ENCODE measurements at places on chromosomes 2 and 18. TPM values are rescaled to one million over a fixed set of nuclear protein-coding genes. Genes with fewer than 3 reads are reported as not detected.

MARS2 gene
- total RNA-seq = 6.5 TPM

FBXO36 gene
- total RNA-seq = 1.8 TPM

KRTCAP3 gene
- total RNA-seq = 22.5 TPM

ACMSD gene
- total RNA-seq = not detected

CYP1B1 gene
- total RNA-seq = 69.4 TPM

INHA gene
- total RNA-seq = 0.43 TPM

SLC4A3 gene
- 2.9 TPM for total RNA-seq

DPP4 gene
- total RNA-seq = 30.7 TPM

GAL3ST2 gene
- total RNA-seq = not detected

SFXN5 gene
- 13.1 TPM for total RNA-seq

LYG2 gene
- not detected for total RNA-seq

COLEC11 gene
- total RNA-seq = 1.5 TPM

DAW1 gene
- total RNA-seq = not detected

DBI gene
- total RNA-seq = 176 TPM

CD226 gene
- total RNA-seq = 5.8 TPM

GPR35 gene
- total RNA-seq = 3.4 TPM

IL1F10 gene
- total RNA-seq = not detected

DNA sequence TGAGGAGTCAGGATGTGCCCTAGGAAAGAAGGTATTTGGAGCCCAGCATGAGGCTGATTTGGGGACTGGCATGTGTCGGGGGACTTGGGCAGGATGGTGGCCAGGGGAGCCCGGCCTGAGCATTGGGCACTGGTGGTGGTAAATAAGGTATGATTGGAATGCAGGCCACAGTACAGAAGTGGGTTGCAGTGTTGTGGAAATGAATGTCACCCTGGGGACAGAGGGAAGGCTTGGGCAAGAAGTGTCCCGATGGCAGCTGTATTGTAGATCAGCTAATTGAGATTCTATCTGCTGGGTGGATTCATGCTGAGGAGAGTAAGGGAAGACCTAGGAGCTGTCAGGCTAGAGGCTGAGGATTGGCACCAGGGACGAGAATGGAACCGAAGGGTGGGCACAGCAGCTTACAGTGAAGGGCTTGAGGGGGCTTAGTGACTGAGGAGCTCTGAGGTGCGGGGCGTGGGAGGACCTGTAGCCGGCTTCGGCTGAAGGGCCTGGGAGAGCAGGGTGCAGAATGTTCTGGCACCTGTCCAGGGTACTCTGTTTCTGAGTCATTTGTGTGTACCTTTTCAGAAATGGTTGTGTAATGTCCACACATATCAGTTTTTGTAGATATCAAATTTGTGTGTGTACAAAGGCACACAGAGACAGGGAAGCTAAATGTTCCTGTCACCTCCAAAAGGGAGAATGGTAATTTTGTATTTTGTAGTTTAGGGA, 170.2 kb downstream of the PRKCE start:
- H3K27me3 ChIP-seq = no peaks in the 10 kb centered on the region
- no peak overlapping the region for H3K4me3 ChIP-seq
- H3K36me3 ChIP-seq = no peaks in the 10 kb centered on the region
- DNase-seq = peak; percentile 87
- H3K4me1 ChIP-seq = peaks cover 52% of the 10 kb centered on the region

- no peak overlapping the region for H3K27ac ChIP-seq
- no peak for DNase-seq
- no peaks in the 10 kb centered on the region for H3K27me3 ChIP-seq
These were observed 126.0 kb downstream of the SP100 start for GRCh38 chr2:230541934-230542380.

DNA sequence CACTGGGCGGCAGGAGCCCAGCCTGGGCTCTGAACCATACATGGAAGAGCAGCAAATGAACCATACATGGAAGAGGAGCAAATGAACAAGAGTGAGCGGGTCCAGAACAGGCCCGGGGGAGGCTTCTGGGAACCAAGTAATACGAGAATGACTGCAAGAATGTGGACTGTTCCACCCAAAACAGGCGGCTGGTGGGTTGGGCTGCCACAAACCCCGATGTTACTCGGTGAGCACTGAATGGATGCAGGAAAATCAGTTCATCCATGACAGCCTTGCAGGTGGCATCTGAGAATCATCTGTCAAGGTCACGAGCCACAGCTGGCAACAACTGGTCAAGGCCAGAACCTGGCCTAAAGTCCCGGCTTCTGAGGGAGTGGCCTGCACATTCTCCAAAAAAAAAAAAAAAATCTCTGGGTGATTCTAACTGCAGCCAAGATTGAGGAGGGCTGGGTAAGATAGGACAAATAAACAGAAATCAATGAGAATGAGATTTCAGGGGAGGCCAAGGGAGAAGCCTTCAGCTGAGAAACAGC, 106.1 kb downstream of the ZNF516 start:
- no peak overlapping the region for H3K27ac ChIP-seq
- H3K4me1 ChIP-seq = no peaks in the 10 kb centered on the region
- DNase-seq = no peak
- H3K27me3 ChIP-seq = no peaks in the 10 kb centered on the region

DNA sequence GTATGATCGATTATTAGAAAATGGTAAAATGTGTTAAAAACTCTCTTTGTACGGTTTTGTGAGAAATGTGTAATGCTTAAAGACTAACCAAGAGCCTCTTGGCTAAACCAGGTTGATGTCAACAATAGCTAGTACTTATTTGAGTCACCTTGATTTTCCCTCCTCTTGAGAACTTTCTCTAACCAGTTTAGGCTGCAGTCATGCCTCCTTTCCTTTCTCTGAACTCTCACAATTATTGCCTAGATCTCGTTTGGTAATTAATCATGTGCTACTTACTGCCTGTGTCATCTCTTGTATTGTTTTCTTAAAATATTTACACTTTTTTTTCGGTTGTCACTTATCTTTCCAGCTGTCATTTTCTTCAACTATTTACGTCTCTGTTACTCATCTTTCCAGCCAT, 1.1 kb upstream of the EPC2 start:
- peak overlapping the region; percentile 95 for H3K4me3 ChIP-seq
- H3K36me3 ChIP-seq = no peaks in the 10 kb centered on the region
- peaks cover 18% of the 10 kb centered on the region for H3K4me1 ChIP-seq

DNA sequence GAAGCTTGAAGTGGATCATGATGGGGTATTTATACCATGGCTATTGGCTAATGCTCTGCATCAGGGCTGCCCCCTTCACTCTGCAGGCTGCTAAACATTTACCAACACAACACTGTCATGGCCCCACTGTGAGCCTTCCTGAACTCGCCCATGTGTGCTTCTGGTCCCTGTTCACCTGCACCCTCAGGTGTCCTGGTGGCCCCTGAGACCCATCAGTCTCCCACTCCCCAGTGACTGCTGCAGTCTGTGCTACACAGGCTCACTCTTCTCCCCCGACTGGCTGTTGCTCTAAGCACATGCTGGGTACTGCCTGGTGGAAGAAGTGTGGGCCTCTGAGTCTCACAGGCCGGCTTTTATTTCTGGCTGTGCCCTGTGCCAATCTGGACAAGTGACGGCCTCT, 183.0 kb upstream of the HS6ST1 start:
- H3K4me1 ChIP-seq = no peaks in the 10 kb centered on the region
- peak; percentile 48 for DNase-seq
- no peak overlapping the region for H3K4me3 ChIP-seq
- no peaks in the 10 kb centered on the region for H3K27me3 ChIP-seq
- H3K27ac ChIP-seq = no peak overlapping the region

- no peak overlapping the region for H3K4me3 ChIP-seq
- DNase-seq = no peak
- H3K27ac ChIP-seq = no peak overlapping the region
- H3K27me3 ChIP-seq = no peaks in the 10 kb centered on the region
These were observed 89.5 kb upstream of the NCK2 start for GRCh38 chr2:105655244-105655643.

DNA sequence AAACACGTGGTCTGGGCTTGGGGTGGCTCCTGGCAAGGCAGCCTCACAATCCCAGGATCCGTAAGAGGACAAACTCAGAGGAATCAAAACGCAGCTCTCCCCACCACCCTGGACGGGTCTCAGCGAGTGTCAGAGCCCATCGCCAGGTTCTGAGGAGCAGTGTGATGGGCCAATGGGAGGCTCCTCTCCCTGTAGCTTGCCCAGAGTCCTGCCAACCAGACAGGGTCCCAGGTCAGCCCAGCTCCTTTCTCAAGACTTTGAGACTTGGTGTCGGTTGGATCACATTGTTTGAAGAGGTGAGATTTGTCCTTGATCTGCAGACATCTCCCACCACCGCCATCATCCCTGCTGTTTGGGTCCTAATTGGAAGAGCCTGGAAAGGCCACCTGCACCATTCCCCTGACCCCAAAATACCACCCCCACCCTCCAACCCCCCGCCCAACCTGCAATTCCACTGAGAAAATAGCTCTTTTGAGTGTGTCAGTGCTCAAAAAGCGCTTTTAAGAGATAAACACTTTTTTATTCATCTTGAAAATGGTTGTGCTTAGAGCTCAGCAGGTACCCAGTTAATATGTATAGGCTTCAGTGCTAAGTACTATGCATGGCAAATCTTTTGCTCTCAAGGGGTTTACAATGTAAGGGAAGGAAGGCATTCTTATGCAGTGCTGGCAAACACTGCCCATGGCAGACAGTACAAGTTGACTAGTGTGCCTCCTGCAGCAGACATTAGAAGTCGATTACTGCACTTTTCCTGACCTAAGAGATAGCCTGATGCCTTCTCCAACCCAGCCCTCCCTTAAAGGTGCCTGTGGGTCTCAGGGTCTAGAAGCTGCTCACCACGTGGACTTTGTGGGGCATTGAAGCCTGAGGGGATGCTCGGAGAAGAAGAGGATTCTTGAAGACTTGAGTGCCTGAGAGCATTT, 50.6 kb downstream of the GLI2 start:
- H3K4me1 ChIP-seq = peaks cover 5% of the 10 kb centered on the region
- no peaks in the 10 kb centered on the region for H3K36me3 ChIP-seq
- no peak overlapping the region for H3K4me3 ChIP-seq
- no peak overlapping the region for H3K27ac ChIP-seq

- no peak overlapping the region for H3K27ac ChIP-seq
- no peak overlapping the region for H3K4me3 ChIP-seq
- H3K27me3 ChIP-seq = peaks cover 88% of the 10 kb centered on the region
- peaks cover 5% of the 10 kb centered on the region for H3K4me1 ChIP-seq
These were observed 3.7 kb upstream of the KIF1A start for GRCh38 chr2:240823449-240824336.

DNA sequence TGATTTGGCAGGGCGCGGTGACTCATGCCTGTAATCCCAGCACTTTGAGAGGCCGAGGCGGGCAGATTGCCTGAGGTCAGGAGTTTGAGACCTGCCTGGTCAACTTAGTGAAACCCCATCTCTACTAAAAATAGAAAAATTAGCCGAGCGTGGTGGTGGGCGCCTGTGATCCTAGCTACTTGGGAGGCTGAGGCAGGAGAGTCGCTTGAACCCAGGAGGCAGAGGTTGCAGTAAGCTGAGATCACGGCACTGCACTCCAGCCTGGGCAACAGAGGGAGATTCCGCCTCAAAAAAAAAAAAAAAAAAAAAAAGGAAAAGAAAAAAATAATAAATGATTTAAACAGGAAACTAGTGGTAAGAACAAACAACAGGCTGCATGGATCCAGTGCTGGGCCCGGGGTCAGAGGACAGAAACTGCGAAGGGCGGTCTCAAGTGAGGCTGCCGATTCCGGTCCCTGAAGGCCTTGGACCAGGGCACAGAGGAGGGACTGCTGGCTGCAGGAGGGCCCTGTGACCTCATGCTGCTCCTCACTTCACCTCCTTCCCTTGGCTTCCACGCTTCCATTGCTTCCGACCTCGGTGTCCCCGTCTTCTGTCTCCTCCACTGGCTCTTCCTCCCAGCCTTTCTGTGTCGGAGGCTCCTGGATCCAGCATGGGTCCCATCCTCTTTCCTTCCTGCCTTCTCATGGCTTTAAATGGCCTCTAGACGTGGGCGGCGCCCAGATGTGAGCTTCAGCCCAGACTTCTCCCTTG, 2.1 kb upstream of the GRHL1 start:
- no peaks in the 10 kb centered on the region for H3K36me3 ChIP-seq
- H3K27me3 ChIP-seq = peaks cover 7% of the 10 kb centered on the region
- H3K4me1 ChIP-seq = peaks cover 4% of the 10 kb centered on the region
- H3K4me3 ChIP-seq = no peak overlapping the region
- H3K27ac ChIP-seq = no peak overlapping the region

DNA sequence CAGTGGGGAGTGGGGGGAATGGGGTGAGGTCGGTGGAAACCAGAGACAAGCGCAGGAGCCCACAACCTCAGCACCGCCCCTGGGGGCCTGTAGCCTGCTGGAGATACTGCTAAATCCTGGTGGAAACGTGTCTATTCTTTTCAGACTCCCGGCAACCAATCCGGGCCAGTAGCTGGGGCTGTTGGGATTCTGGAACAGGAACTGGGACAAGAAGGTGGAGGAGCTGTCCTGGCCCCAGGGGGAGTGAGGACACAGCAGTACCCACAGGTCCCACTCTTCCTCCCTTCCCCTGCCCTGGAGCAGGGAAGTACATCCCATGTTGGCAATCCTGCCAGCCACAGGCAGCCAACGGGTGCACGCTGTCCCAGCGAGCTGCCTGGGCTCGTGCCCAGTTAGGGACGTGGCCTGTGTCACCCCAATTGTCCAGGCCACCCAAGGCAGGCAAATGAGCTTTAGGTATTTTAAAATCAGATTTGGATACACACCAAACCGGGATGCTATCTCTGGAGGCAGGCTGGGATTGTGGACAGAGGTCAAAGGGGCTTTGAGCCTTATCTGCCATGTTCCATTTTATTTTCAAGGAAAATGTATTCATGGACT, 51.8 kb downstream of the HS1BP3 start:
- peaks cover 57% of the 10 kb centered on the region for H3K4me1 ChIP-seq
- H3K36me3 ChIP-seq = no peaks in the 10 kb centered on the region
- no peaks in the 10 kb centered on the region for H3K27me3 ChIP-seq
- DNase-seq = peak; percentile 68
- H3K4me3 ChIP-seq = no peak overlapping the region

GRCh38 chr2:73174941-73175662, 27.3 kb upstream of the NOTO start:
- H3K27me3 ChIP-seq = peaks cover 15% of the 10 kb centered on the region
- H3K27ac ChIP-seq = no peak overlapping the region
- H3K4me1 ChIP-seq = peaks cover 18% of the 10 kb centered on the region
- H3K4me3 ChIP-seq = peak overlapping the region; percentile 57
- H3K36me3 ChIP-seq = no peaks in the 10 kb centered on the region

GRCh38 chr2:43218702-43219382, 7.6 kb downstream of the ZFP36L2 start:
- no peaks in the 10 kb centered on the region for H3K27me3 ChIP-seq
- peak; percentile 84 for DNase-seq
- peaks cover 52% of the 10 kb centered on the region for H3K4me1 ChIP-seq
- H3K27ac ChIP-seq = peak overlapping the region; percentile 98
- H3K36me3 ChIP-seq = peaks cover 25% of the 10 kb centered on the region
